ENCODE measurements at places on chromosomes 7 and 10. TPM values are rescaled to one million over a fixed set of nuclear protein-coding genes. Genes with fewer than 3 reads are reported as not detected.

Gene ITIH5
- not detected for total RNA-seq

GRCh38 chr10:3278771-3279170, 106.2 kb upstream of the PITRM1 start:
- no peak for DNase-seq

Gene HELLS
- total RNA-seq: 187 TPM

GRCh38 chr7:52475001-52475582, 560.3 kb upstream of the POM121L12 start:
- no peak for DNase-seq

DNA sequence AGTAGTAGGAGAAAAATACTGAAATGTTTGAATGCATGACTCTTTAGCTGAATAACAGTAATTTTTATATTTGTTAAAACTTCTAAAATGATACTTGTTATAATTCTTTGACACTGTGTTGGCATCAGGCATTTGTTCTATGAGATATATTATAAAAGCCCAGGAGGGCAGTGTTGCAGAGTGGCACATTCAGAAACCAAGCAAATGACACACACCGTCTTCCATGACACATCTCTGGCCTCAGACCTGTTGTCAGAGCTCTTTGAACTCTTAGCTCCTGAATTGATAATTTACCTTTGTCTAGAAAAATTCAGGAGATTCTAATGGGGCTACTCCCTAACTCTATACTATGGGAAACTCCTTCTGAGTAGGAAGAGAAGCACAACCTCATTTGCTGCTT, 62.4 kb upstream of the MDFIC start:
- no peak for DNase-seq

- DNase-seq: no peak
Measured at GRCh38 chr7:95828824-95829790, 56.8 kb downstream of the DYNC1I1 start.

Gene ZKSCAN5
- 21.7 TPM for total RNA-seq

GRCh38 chr7:24836084-24836483, 78.8 kb upstream of the GSDME start:
- DNase-seq: no peak

Gene NPSR1
- total RNA-seq: not detected

Gene ACSM6
- not detected for total RNA-seq

Gene CPN1
- total RNA-seq: not detected

- DNase-seq: no peak
Measured at GRCh38 chr10:132398566-132398991, 1.6 kb downstream of the PWWP2B start.

Gene PALD1
- 14.1 TPM for total RNA-seq

DNA sequence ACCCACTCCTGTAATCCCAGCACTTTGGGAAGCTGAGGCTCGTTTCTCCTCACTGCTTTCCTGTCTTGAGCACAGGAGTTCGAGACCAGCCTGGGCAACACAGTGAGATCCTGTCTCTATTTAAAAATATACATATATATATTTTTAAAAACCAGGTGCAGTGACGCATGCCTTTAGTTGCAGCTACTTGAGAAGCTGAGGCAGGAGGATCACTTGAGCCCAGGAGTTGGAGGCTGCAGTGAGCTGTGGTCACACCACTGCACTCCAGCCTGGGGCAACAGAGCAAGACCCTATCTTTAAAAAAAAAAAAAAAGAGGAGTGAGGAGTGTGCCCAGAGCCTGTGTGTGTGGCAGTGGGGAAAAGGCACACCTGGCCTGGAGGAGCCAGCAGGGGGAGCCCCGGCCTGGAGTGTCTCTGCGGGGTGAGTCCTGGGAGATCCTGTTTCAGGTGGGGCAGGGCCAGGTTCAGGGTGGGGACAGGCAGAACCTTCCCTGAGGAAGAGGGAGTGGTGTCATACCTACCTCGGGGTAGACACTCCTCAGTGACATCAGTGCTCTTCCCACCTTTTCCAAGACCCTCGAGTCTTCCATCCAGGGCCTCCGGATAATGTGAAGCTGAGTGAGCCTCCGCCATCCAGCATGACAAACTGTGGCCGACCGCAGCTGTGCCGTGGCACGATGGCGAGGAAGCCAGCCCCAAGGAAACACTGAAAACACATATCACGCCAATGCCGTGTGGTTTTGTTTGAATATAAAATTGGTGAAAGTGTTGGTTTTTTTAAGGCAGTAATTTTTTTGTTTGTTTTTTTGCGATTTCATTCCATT, 9.0 kb upstream of the ARPC1B start:
- DNase-seq: no peak

- DNase-seq: no peak
Measured at GRCh38 chr7:9017286-9017685, 583.9 kb downstream of the NXPH1 start.

DNA sequence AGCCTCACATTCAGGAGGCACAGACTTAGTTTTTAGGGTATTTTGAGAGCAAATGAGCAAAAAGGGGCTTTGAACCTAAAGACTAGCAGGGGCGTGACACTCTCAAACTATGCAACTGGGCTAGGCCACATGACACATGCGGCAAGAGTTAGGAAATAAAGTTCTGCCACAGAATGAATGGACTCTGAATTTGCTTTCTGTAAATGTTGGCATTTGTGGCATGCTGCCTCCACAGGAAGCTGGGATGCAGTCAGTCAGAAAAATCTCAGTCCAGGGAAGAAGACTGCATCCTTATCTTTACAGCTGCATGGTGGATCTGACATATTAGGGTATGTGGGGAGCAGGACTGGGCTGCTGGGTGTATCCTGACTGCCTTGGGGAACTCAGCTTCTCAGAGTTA, 181.0 kb downstream of the COBL start:
- no peak for DNase-seq

- DNase-seq: no peak
Measured at GRCh38 chr10:29009464-29009863, 279.4 kb upstream of the LYZL1 start.

DNA sequence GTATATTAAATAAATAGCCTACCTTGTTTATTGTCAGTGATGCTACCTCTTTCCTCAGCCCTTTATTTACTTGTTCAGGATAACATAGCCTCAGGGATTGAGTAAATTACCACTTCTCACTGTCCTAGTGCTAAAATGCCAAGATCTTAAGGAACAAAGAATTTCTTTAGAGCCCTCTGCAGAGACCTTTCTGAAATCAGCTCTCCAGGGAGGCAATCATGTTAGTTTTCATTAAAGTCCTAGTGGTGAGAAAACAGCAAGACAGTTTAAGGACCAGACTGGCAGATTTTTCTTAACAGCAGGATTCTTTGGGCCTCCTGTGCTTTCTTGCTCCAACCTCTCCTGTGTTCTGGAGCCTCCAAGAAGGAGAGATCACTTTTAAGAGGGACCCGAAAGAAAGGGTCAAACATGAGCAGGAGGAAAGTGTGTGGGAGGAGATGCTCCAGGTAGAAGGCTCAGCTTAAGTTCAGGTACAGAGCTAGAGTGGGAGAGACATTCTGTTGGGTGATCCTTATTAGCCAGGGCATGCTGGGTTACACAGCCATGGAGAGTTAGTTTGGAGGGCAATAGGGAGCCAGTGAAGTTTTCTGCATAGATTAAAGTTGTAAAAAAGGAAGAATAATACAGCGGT, 1.2 kb upstream of the PLCE1 start:
- DNase-seq: no peak

Gene RARRES2
- 26.3 TPM for total RNA-seq

Gene TRIM73
- total RNA-seq: 6.8 TPM

GRCh38 chr10:61731638-61732037, 68.9 kb downstream of the CABCOCO1 start:
- no peak for DNase-seq

Gene STEAP1B
- 9.5 TPM for total RNA-seq

Gene FHIP2A
- total RNA-seq: 14.4 TPM

- no peak for DNase-seq
Measured at GRCh38 chr7:14197280-14197679, 207.8 kb upstream of the ETV1 start.

Gene PKD2L1
- total RNA-seq: not detected

All from neural crest cell (in vitro differentiated cells).